Progenitor cell of endocrine pancreas (in vitro differentiated cells): ENCODE measurements at places on chromosomes 1 and 21.

GRCh38 chr1:231625975-231626534 lies 535 bp upstream of the DISC1 start:
- DNase-seq, result no peak

DNA sequence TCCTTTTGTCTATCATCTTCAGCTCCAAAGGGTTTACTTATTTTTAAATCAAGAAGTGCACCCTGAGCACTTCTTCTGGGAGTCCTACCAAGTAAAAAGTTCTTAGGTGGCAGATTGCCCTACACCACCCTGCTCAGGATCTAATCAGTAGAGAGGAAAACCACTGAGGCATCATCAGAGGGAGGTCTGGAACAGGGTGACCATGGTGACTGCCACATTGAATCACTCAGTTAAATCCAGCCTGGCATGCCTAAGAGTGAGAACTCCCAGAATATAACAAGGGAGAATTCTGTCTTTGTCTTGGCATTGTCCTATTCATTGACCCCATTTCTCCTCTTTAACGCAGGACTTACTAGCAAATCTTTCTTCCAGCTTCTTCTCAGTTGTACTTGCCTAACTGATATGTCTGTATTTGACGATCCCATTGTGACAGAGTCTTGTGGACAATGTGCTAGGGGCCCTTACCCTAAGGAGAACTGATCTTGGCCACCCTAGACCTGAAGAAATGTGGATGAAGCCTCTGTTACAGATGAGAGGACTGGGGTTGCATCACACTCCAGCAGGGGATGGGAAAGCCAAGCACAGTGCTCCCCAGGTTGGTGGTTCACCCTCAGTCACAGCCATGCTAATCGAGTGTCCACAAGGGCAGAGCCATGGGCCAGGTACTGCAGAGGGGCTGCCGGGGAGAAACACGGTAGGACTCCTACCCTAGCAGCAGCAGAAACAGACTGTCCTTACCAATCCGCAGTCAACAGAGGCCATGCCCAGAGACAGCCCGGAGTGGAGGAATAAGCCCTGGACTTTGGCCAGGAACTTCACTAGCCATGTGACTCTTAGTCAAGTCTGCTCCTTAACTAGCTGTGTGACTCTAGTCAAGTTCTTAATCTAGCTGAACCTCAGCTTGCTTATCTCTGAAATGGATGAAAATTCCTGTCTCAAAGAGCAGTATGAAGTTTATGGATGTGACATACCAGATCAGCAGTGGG lies 15.4 kb downstream of the PKP1 start:
- no peak for DNase-seq

GRCh38 chr1:43199093-43199726 lies 27.1 kb downstream of the CFAP57 start:
- no peak for DNase-seq

DNA sequence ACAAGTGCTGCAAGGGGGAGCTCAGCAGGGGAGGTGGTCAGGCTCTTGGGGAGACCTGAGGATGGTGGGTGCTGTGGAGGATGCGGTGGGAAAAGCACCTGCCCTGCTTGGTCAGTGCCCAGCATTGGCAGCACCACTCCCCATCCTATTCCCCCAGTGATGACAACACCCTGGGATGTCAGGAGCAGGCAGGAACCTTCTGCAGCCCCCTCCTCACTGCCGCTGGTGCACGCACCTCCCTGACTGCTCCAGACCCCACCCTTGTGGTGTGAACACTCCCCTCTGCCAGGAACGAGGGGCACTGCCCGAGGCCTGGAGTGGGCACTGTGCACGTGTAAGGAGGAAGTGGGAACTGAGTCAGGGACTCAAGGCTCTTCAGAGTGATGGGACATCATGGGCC lies 12.5 kb downstream of the TMPRSS3 start:
- no peak for DNase-seq

DNA sequence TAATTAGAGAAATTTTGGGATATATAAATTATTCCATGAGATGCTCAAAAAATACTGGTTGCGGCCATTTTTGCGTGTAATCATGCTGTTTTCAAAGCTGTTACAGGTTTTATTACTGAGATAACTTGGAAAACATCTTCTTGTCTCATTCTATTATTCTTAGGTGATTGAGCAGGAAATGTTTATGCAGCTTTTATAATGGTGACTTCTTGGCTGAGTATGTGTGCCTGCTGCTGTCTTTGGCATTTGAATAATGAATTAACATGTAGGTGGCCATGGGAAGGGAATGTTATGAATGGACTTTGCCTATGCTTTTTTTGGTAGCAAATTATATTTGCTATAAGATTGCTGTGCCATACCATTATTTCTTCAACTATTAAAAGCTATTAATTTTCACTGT lies 52.5 kb downstream of the RASAL2 start:
- no peak for DNase-seq

- no peak for DNase-seq
These were observed 267.8 kb upstream of the SNX7 start for GRCh38 chr1:98393719-98394118.

- no peak for DNase-seq
These were observed 184.5 kb upstream of the TMEM51 start for GRCh38 chr1:14969006-14969405.

- DNase-seq, result no peak
These were observed 53.2 kb downstream of the RAB3GAP2 start for GRCh38 chr1:220219136-220219442.

GRCh38 chr21:42613756-42614155 lies 39.7 kb upstream of the PDE9A start:
- DNase-seq, result no peak

DNA sequence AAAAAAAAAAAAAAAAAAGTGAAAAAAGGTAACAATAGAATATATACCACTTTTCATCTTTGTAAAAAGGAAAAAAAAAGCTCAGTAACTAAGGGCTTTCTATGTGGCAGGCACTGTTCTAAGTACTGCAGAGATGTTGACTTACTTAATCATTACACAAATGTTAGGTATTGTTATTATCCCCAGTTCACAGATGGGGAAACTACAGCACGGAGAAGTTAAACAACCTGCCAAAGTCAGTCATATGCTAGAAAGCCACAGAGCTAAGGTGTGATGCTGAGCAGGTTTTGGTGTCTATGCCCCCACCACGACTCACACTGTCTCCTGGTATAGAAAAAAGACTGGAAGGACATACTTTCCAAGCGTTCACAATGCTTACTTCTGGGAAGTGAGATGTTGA lies 6.6 kb upstream of the PNRC2 start:
- DNase-seq, result no peak

DNA sequence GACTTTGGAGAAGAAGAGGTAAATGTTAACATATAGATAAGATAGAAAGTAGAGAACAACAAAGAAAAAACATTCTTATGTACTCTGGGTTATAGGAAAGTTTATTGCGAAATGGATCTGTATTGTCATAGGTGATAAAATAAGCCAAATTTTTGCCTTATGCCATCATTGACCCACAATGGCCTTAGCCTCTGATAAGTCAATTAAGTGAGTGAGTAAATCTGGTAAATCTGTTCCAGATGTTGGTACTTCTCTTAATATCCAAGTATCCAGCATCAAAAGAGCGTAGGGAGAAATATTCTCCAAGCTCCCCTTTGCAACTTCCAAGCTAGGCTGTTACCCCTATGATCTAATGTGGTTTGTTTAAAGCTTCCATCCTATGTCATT lies 38.3 kb upstream of the CLCA4 start:
- DNase-seq, result no peak

GRCh38 chr1:201672685-201673084 lies 133.8 kb downstream of the NAV1 start:
- DNase-seq, result no peak

DNA sequence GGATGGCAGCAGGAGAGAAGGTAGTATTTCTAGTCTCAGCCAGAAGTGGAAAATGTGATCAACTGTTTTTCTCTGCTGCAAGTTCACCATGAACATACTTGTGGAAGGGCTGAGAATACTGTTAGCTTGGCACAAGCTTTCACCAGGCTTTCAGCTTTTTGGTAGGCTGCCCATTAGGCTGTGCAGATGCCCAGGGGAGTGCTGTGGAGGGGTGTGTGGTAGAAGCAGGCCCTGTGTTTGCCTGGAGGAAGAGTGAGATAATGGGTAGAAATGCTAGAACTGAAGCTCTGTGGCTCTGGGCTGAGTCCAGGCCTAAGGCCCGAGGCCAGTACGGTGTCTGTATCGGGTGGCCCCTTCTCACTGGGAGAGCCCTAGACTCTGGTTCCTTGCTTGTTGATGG lies 9.8 kb downstream of the DNAJC6 start:
- no peak for DNase-seq

- DNase-seq, result no peak
These were observed 31.2 kb upstream of the USP24 start for GRCh38 chr1:55246331-55246730.

GRCh38 chr1:183129921-183130690 lies 56.0 kb upstream of the LAMC2 start:
- no peak for DNase-seq

GRCh38 chr21:17823846-17824245 lies 4.7 kb upstream of the C21orf91 start:
- no peak for DNase-seq

GRCh38 chr1:119330466-119331189 lies 38.0 kb upstream of the HAO2 start:
- DNase-seq, result no peak

- DNase-seq, result no peak
These were observed 62.0 kb downstream of the TRIM11 start for GRCh38 chr1:228344631-228345072.

DNA sequence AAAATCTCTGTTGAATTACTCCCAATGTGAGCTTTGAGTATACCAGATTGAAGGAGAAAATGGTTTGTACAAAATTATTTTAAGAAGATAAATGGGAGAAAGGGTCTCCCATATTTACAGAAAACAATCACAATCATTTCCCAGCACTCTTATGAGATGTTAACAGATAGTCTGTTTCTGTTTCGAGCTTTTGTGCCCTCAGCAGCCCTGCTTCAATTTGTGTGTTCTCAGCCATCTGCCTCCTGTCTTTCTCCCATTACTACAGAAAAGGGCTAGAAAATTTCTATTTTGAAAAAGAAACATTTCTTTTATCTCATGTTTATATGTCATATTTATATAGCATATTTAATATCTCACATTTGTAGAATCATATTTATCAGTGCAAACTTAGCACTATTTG lies 498.4 kb downstream of the TTLL7 start:
- no peak for DNase-seq

DNA sequence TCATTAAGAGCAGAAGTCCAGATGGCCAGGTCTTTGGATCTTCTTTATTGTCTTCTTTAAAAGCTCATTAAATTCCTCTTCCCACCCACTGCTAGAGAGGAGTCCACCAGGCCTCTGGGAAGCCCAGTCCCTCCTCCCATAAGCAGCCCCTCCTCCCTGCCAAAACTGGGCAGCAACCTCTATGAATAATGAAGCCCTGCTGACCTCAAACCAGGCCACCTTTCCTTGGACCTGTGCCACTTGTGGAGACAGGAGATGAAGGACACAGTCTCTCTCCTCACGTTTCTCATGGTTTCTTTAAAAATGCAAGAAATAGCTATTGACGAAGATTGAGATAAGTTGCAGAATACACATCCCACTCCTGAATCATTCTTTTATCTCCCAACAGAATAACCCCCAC lies 112.8 kb downstream of the EDEM3 start:
- DNase-seq, result no peak

- DNase-seq, result no peak
These were observed 87.1 kb upstream of the CACNA1E start for GRCh38 chr1:181396171-181396670.

GRCh38 chr1:189351960-189352359 lies 1125.7 kb downstream of the BRINP3 start:
- no peak for DNase-seq

DNA sequence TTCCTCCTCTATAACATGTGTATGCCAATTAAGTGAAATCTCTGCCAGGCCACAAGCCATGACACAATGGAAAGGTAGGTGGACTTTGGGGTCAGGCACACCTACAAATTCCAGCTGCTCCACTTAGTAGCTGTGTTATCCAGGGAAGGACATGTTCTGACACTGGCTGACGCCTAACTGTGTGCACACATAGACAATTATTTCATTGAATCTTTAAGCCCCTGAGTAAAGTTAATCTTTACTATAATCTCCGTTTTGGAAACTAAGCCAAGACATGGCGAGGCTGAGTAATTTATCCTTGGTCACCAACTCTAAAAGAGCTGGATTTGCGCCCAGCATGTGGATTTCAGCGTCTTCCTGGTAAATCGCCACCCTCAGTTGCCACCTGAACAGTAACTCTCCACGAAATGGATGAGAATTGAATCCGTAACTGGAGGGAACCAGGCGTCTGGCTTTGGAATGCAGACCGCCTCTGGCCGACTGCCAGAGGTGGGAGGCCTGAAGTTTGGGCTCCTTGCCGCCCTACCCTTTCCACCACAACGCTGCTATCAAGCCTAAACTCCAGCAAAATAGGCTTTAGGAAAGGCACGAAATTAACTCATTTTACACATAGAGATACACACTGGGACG lies 888 bp upstream of the SNRPE start:
- DNase-seq, result no peak

DNA sequence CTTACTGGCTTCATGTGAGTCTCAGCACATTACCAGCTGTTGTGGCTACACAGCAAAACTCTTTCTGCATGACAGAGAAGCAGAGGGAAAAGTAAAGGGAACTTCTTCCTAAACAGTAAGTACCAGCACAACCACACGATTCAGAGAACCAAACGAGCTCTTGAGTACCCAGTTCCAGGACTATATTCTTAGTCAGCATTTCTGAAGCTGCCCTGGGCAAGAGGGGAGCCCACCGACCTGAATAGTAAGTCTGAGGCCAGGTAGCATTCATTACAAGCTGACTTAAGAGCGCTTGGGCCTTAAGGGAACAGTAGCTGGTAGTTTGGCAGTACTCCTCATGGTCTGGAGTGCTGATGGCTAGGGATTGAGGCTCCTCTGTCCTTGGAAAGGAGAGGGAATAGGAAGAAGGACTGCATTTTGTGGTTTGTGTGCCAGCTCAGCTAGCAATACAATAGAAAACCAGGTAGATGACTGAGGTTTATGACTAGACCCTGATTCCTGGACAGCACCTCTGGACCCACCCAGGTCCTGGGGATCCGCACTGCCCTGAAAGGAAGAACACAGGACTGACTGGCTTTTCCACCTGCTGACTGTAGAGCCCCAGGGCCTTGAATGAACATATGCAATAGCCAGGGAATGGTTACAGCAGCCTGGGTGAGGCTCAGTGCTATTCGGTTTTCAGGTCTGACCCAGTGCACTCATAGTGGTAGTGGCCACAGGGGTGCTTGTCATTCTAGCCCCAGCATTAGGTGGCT lies 396.8 kb upstream of the PRMT6 start:
- no peak for DNase-seq

DNA sequence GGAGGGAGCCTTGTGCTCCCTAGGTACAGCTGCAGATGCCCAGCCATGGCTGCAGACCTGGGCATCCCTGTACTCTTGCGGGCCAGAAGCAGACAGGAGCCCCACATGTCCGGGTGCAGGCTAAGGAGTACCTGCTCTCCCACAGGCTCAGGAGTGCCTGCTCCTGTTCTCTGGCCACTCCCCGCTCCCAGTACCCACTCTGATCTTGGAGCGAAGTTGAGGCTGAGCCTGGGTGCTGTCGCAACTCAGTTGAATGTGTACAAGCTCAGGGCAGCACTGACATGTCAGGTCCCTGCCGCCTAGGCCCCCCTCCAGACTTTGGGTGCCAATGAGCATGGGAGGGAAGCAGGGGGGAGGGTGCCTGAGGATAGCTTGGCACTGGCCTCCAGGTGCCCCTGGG lies 666.9 kb downstream of the PLPP3 start:
- DNase-seq, result no peak

- no peak for DNase-seq
These were observed 477.1 kb upstream of the VAMP3 start for GRCh38 chr1:7293702-7294629.

GRCh38 chr1:94092210-94092613 lies 28.7 kb downstream of the ABCA4 start:
- no peak for DNase-seq
